ENCODE measurements at places on chromosomes 11 and 22.
A peak's percentile ranks its signal among the peaks of the same experiment; 100 is the strongest.

DNA sequence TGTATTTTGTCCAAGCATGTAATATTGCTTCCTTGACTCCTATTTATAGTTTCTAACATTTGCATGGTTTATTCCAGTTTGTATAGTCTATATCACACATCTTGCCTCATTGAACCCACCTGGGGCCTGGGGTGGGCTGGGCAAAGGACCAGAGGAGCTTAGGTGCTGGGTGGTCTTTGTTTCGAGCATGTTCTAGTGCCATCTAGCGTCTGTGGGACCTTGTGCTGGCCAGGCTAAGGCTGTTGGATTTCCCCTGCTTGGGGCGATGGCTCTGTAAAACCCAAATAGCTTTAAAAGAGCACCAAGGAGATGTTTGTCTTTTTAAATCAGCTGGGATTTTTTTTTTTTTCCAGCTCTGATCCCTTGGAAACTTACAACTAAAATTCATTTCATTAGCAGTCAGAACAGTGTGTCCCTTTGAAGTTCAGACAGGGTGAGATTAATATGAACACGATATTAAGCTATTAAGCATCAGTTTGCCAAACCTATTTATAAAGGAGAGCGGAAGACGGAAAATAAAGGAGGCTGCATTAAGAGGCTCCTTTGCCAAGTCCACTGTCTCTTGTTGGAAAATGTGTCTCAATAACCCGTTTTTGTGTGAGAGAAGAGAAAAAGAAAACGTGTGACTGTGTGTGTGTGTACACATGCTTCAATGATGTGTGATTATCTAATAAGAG is 157.4 kb downstream of the COMMD9 start:
- DNase-seq, result peak; percentile 63

DNA sequence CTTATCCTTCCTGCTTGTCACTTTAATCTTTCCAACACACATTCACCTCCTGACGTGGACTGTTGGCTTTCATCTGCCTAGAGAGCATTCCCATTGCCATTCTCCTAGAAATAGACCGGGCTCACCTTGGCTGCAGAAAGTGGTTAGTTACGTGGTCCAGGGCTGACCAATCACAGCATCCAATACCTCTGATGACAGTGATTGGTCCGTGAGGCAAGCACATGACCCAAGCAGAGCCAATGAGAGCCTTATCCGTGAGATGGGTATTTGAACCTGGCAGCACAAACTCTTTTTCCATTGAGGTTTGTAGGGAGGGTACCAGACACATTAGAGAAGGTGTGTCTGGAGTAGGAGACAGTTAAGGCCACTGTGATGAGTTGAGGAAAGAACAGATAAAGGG is 85.8 kb downstream of the MIAT start:
- no peak for DNase-seq

DNA sequence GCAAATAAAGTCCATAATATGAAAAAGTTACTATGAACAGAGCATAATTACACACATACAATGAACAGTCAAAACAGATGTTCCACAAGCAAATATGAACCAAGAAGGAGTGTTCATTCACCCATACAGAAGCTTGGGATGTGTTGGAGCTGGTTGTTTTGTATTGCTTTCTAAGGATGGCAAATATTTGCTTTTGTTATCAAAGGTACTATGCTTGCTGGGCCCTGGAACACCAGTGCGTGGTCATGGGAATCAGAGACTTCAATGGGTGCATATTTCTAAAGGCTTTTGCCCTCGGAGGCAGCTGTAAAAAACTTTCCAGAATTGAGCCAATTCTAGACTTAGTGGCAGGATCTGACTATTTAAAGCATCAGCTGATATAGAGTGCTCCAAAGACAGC is 85.1 kb downstream of the BARX2 start:
- no peak for DNase-seq

DNA sequence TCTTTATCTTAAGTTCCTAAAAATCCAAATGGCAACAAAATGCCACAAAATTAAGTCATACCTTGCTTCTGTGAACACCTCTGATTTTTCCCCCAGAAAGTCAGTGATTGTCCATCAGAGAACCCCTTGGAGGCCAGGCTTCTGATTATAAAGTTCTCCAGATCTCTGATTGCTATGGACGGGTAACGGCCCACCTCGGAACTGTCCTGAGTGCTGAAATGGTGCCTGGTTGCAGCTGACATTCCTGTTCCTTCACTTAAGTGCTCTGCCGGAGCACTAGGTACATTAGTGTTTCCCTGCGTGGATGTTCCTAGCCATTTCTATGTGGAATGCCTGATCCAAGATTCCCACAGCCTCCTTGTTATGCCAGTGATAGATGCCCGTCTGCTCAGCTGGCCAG is 85.0 kb downstream of the CHST1 start:
- peak; percentile 29 for DNase-seq

DNA sequence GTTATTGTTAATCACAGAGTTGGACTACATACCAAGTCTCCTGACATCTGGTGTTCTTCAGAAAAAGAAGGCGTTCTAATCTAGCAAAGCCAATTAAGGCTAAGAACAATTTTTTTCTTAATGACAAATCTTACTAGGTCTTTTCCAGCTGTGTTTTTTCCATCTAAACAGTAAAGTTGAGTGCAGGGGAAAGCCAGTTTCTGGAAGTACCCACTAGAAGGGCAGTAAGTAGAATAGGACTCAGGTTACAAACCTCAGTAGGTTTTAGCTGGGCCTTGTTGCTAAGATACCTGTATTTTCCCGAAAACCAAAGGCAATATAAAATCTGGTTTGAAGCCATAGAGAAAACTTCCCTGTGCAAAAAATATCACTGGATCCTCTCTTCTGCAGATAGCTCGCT is 351.9 kb downstream of the ETS1 start:
- no peak for DNase-seq
